ENCODE measurements at places on chromosomes 2 and 18.

GRCh38 chr18:29596959-29597358 is 1420.0 kb upstream of the CDH2 start:
- no peak for DNase-seq

DNA sequence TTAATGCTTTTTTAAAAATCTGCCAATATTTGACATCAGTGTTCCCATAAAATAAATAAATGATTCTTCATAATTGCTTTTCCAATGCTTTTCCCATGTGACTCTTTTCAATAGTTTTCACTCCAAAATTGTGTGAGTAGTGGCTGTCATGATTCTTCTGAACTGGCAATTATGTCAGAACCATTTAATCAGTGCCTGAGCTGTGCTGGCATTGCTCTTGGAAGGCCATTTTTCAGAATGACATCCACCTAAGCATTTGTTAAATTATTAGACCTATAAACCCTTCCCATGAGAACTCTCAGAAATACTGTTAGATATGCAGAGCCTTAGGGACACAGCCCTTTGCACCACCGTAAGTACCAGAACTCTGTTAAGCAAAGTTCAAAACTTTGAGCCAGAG is 334.9 kb upstream of the RAB12 start:
- DNase-seq: no peak

GRCh38 chr18:10860928-10861327 is 288.4 kb downstream of the PIEZO2 start:
- no peak for DNase-seq

DNA sequence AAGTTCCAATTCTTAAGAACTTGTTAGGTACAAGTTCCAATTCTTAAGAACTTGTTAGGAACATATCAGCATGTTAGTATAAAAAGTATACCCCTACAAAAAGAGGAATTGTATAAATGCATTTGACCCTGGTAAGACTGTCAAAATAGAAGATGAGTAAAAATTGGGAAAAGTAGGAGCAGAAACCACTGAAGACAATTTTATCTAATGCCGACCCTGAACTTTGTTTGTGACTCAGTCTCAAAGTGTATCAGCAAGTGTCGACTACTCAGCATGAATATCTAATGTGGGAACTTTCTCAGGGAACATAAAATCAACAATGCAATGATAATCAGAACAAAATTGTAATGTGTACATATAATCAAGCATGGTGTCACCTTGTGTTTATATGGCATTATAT is 583 bp upstream of the CD226 start:
- no peak for DNase-seq

GRCh38 chr18:52907543-52908308 is 567.7 kb downstream of the DCC start:
- no peak for DNase-seq

DNA sequence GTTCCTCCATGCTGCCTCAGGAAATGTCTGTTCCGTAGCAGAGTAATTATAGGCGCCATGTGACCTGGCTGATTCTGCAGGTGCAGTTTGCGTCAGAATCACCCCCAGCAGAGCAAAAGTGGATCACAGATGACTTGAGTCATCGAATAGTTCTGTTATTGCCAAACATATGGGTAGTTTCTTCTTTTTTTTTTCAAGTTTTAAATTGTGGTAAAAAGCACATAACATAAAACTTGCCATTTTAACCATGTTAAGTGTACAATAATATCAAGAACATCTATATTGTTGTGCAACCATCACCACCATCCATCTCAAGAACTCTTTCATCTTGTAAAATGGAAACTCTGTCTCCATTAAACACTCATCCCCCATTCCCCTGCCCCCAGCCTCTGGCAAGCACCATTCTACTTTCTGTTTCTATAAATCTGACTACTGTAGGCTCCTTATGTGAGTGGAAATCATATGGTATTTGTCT is 177.7 kb upstream of the TWIST2 start:
- DNase-seq: no peak

- no peak for DNase-seq
Observed at GRCh38 chr2:128628206-128628605, 309.5 kb upstream of the HS6ST1 start.

DNA sequence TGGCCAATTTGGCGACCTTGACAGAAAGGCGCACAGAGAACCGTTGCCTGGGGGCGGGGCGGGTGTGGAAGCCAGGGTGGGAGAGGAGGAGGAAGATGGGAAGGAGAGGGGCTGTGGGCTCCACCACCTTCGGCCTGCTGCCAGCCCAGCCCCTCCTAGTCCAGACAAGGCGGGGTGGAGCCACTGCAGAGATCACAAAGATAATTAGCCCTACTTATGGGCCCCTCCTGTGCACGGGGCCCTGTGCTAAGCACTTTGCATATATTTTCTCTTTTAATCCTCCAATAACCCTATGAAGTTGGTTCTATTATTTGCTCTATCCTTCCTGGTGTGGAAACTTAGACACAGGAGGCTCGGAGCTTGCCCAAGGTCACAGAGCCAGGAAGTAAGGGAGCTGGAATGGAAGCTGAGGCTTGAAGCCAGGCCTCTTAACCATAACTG is 13.7 kb upstream of the ECEL1 start:
- no peak for DNase-seq

DNA sequence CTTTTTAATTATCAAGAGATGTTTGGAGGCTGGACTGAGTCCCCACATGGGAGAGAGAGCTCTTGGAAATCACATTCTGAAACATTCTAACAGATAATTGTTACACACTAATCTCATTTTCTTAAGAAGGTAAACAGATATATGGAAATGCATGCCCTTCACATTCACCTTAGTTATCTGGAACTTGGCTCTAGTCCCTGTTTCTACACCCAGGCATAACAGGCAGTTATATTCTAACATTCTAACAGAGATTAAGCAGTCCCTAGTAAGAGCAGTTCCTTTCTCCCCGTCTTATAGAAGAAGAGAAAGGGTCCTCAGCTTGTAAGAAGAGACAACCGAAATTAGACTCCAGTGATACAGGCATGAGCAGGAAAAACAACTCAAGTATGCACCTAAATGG is 385.4 kb downstream of the SOX11 start:
- DNase-seq: no peak

DNA sequence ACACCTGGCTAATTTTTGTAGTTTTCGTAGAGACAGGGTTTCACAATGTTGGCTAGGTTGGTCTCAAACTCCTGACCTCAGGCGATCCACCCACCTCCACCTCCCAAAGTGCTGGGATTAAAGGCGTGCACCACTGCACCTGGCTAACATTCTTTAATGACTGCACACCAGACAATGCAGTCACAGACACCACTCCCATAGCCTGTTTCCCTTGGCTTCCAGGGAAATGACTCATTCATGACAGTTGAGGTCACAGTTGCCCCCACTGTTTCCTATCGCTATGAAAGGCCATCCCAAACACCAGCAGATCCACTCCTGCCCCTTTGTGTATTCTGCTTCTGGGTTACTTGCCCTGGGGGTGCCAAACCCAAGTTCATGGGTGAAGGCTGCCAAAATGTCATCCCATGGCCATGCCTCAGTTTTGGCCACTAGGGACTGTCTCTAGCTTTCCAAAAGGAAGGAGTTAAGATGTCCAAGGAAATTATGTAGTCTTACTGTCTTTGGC is 8.7 kb downstream of the CHMP1B start:
- DNase-seq: no peak

GRCh38 chr2:72896446-72896845 is 9.2 kb downstream of the SPR start:
- DNase-seq: no peak

All from OCI-M1 (cell line).